Caco-2 (cell line): ENCODE measurements at places on chromosomes 13 and 19. TPM values are rescaled to one million over a fixed set of nuclear protein-coding genes. Genes with fewer than 3 reads are reported as not detected.
A peak's percentile ranks its signal among the peaks of the same experiment; 100 is the strongest.

GRCh38 chr13:51520524-51520923, 63.7 kb upstream of the WDFY2 start:
- no peak for DNase-seq

- DNase-seq, result no peak
Observed at GRCh38 chr13:45678282-45678681, 23.8 kb upstream of the CBY2 start.

DNA sequence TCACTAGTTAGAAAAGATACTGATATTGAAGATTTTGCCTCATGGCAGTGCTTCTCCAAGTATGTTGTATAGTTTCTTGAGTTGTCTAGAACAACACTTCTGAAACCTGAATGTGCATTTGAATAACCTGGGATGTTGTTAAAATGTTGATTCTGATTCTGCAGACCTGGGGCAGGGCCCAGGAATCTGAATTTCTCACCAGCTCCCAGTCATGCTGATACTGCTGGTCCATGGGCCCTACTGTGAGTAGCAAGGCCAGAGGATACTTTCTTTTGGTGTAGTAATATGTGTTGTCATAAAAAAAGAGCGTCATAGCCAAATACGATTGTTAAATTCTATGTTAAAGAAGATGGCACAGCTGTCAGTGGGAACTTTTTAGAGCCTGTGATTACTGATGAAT, 41.6 kb upstream of the C1QTNF9 start:
- DNase-seq, result no peak

GRCh38 chr19:3537101-3537437, 1.9 kb upstream of the TEKTIP1 start:
- DNase-seq, result no peak

GRCh38 chr19:37928527-37929286, 21.7 kb downstream of the SIPA1L3 start:
- DNase-seq, result peak; percentile 25

DNA sequence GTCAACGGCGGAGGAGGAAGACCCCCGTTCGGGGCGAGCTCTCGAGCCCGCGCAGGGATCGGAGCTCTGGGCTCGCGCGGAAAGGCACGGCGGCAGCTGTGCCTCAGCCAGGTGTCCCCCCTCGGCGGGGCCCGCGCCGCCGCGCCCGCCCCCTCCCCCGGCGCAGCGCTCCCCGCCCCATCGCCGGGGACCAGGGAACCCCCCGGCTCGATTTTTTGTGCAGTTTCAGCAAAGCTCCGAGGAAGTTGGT, 110.0 kb downstream of the KCNRG start:
- no peak for DNase-seq

GRCh38 chr13:112877539-112877938, 91.5 kb upstream of the MCF2L start:
- DNase-seq, result peak; percentile 12

DNA sequence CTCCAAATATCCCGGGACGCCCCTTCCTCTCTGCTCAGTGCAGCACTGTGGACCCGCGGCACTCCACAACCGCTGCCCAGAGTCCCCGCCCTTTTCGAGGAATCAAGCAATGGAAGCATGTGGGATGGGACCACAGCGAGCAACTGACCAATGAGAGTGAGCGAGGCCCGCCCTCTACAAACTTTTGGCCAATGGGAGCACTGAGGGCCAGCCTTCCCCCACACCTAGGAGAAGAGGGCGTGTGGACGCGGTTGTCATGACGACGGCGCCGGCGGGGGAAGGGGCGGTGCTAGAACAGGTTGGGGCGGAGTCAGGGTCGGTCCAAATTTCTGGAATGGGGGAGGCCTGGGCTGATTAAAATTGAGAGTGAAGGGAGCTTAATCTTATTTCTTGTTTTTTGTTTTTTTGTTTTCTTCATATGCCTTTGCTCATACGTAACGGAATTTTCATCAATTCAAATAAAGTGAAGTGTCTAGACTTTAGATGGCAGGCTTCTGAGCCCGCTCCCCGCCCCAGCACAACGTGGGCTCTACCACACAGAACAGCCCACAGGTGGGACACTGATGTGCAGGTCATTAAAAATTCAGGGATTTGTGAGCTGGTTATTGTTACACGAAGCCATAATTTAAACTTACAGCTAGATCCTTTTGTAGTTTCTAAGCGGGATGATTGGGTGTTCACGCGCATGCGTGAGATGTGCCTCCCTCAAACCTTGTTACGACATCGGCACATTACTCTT, at the start of gene DNAAF3:
Gene DNAAF3 (minus strand): TSS at position 84 of the 739 bp plus-strand sequence. CDS start 200 bp downstream, outside the sequence.
- DNase-seq, result peak; percentile 99

DNA sequence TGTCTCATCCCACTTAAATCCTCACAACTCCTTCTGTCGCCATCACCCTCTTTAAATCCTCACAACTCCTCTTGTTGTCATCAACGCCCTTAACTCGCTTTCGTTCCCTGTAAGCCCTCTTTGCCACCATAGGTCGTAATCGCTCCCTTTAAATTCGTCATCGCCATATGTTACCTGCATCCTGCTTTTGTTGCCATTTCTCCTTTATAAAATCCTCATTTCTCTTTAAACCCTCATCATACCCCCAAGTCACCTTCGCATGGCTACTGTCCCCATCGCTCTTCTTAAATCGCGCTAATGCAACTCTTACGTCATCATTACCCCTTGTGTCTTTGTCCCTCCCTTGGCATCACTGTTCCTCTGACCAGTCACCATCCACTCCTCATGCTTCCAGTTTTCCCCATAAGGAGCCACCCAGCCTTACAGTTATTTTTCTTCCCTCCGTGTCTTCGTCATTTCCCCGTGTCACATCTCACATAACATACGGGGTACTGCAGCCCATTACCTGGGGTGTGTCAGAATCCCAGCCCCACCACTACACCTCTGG, 539 bp downstream of the PLD3 start:
- DNase-seq, result no peak

GRCh38 chr13:77233159-77233558, 93.7 kb downstream of the MYCBP2 start:
- DNase-seq, result no peak

GRCh38 chr19:12647047-12647446, 19.5 kb downstream of the MAN2B1 start:
- DNase-seq, result no peak

GRCh38 chr13:86464193-86464592, 665.0 kb upstream of the SLITRK6 start:
- no peak for DNase-seq

GRCh38 chr13:97248243-97248642, 26.1 kb downstream of the MBNL2 start:
- no peak for DNase-seq

DNA sequence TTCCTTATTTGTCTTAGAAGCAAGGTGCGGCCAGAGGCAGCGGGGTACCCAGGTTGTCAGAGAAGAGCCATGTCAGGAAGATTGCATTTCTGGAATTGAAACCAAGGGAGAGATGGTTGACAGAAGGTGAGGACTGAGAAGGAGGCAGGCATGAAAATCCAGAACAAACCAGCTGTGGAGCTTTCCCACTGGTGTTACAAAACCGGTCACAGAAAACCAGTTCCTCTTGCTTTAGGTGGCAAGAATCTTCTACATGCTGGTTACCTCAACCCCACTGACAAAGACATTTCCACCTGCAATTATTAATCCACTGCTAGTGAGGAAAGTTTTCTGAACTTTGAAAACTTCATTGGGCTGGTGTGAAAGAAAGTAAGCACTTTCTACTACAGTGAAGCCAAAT, 64.0 kb upstream of the MED4 start:
- no peak for DNase-seq

- no peak for DNase-seq
Observed at GRCh38 chr13:77853703-77854102, 64.9 kb downstream of the EDNRB start.

DNA sequence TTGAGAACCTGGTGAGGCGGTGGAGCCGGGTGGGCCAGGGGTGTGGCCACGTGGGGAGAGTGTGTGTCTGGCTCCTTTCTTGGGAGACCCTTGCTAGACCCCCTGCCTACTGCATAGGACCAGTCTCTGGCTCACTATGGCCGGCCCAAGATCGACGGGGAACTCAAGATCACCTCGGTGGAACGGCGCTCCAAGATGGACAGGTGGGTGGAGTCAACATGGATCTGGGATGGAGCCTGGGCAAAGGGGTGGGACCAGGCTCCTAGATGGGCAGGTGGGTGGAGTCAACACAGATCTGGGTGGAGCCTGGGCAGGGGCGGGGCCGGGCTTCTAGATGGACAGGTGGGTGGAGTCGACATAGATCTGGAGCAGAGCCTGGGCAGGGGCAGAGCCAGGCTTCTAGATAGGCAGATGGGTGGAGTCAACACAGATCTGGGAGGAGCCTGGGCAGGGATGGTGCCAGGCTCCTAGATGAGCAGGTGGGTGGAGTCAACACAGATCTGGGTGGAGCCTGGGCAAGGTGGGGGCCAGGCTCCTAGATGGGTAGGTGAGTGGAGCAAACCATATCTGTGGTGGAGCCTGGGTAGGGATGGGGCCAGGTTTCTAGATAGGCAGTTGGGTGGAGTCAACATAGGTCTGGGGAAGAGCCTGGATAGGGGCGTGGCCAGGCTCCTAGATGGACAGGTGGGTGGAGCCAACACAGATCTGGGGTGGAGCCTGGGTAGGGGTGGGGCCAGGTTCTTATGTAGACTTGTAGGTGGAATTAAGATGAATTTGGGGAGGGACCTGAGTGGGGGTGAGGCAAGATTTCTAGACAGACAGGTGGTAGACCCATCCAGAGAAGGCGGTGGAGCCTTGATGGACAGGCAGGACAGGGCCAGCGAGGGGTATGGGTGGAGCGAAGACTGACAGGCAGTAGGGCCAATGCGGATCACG, 56.5 kb downstream of the VAV1 start:
- DNase-seq, result no peak

DNA sequence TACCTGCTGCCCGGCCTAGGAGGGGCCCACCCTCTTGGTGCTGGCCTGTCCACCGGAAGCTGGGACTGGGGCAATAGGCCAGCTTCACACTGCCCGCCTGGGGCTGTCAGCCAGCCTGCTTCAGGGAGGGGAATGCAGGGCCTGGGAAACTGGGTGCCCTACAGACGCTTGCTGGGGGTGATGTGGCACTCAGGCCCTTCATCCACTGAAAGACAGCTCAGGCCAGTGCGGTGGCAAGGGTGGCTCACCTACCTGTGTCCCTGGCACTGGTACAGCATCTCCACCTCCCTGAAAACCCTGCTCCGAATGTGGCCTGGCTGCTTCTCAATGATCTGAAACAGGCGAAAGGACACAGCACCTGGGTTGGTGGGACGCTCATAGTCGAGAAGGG, 7.8 kb downstream of the MKNK2 start:
- DNase-seq, result no peak

DNA sequence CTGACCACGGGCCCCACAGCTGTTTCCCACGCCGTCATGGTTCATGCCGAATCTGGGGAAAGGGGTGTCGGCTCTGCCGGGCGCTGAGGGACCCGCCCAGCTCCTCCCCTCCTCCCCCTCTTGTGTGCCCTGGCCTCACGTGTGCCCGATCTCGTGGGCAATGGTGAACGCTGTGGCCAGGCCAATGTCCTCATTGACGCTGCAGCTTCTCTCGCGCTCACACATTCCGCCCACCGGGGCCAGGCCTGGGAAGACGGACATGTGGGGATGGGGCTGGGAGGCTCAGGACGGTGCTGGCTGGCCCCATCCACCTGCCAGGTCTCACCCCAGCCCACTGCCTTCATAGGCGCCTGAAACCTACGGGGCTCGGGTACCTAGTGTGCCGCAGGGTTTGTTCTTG, 14.3 kb downstream of the ADAMTS10 start:
- DNase-seq, result no peak

DNA sequence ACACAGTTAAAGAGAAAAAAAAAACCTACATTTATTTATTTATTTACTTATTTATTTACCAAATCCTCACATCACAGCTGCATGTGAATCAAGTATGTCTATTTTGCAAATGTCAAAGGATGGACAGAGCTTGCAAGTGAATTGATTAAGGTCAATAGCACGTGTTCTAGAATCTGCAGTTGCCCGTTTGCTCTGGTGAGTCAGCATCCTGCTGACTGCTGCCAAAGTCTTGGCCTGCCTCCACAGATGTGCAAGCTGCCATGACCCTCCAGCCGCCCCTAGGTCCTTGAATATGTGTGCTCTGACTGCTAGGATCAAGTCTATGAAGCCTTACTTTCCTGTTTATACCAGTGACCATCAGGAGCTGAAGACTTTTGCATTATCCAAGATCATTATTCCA, 320.6 kb downstream of the GPC5 start:
- DNase-seq, result no peak

GRCh38 chr19:21109116-21109515, 27.1 kb downstream of the ZNF714 start:
- DNase-seq, result no peak

GRCh38 chr13:111490611-111491010, 170.2 kb downstream of the TEX29 start:
- no peak for DNase-seq

DNA sequence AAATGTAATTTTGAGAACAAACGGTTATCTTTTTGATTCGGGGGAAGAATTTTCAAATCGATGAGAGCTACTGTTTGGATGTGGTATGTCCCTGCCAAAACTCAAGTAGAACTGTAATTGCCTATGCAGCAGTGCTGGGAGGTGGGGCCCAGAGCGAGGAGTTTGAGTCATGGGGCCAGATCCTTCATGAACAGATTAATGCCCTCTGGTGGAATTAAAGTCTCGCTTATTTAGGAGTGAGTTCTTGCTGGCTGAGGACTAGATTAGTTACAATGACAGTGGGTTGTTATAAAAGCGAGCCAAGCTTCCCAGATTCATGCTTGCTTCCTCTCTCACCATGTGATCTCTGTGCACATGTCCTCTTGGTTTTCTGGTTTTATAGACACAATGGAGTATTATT, 11.8 kb upstream of the PRR20A start:
- DNase-seq, result no peak

- DNase-seq, result no peak
Observed at GRCh38 chr13:114145256-114145655, 12.8 kb upstream of the RASA3 start.

- DNase-seq, result no peak
Observed at GRCh38 chr13:71338070-71338469, 528.9 kb downstream of the DACH1 start.

GRCh38 chr19:51994048-51994644, 7.5 kb upstream of the ZNF350 start:
- DNase-seq, result no peak

DNA sequence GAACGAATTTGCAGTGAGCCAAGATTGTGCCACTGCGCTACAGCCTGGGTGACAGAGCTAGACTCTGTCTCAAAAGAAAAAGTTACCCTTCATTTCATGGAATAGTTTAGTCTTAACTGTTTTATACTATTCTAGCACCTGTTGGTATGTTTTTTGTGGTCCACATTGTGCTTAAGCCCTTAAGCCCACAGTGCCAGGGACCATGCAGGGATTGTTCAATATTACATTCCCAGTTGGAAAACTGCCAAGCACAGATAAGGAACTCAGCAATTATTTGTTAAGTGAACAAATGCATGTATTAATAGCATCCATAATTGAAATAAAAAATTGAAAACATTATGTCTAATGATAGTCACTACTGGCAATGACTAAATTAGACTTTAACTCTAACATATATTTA, 193.5 kb downstream of the PCDH17 start:
- no peak for DNase-seq

Gene PRR22
- 7.1 TPM in 2 replicates for total RNA-seq

Gene ARRDC5
- not detected in 2 replicates for total RNA-seq

Gene ZNF665
- 0.39 and 0.73 TPM in 2 replicates for total RNA-seq

Gene UPK1A
- total RNA-seq, result not detected in 2 replicates

Gene CCL25
- not detected in 2 replicates for total RNA-seq

Gene RNF225
- 0.73 and 1.3 TPM in 2 replicates for total RNA-seq

Gene LHB
- total RNA-seq, result 0.68 TPM in 1 of 2 replicates, not detected in the other
